ENCODE measurements at places on chromosomes 11 and 22. TPM values are rescaled to one million over a fixed set of nuclear protein-coding genes. Genes with fewer than 3 reads are reported as not detected.

The SCGB2A2 gene
- total RNA-seq = 1.4 TPM

The CASP1 gene
- total RNA-seq = 14.6 TPM

The HTATIP2 gene
- total RNA-seq = 39.7 TPM

The ZNF280A gene
- total RNA-seq = not detected

The OR5A1 gene
- not detected for total RNA-seq

The DMC1 gene
- total RNA-seq = 3.3 TPM

The PLAAT5 gene
- total RNA-seq = 11.9 TPM

The PRG3 gene
- total RNA-seq = not detected

The UVRAG gene
- total RNA-seq = 73.0 TPM

The ADM gene
- 279 TPM for total RNA-seq

The TUB gene
- 11.2 TPM for total RNA-seq

The PANX3 gene
- total RNA-seq = not detected
